M059J (cell line): ENCODE measurements at places on chromosomes 12 and 14.

DNA sequence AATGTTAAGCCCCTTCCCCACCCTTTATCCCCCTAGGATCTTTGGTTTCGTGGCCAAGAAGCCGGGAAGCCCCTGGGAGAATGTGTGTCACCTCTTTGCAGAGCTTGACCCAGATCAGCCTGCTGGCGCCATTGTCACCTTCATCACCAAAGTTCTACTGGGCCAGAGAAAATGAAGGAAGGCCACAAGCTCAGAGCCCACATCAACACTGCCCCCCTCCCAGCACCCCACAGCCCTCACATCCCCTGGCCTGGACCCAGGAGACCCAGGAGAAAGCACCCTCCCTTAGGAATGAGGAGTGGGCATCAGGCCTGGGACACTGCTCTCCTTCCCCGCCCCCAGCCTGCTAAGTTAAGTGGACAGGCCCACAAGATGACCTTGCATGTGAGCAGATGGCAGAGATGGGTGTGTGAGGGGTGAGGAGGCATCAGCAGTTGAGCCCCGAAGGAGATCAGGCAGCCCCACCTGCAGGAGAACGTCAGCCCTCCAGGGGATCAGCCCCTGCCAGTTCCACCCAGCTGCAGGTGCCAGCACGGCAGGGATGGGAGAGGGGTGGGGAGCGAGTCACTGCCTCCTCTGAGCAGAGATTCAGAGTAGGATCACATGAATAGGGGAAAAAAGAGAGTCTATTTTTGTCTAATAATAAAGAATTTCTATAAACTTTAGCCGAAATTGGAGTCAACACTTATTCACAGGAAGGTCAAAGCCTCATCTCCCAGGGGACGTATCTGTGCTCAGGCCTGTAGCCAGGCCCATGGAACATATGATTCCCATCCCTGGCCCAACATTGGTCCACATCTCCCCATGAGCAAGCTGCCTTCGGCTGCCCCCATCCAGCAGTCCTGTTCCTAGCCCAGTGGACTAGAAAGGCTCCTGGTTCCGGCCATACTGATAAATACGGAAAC lies 14.1 kb downstream of the TNS2 start:
- peak; percentile 50 for DNase-seq

DNA sequence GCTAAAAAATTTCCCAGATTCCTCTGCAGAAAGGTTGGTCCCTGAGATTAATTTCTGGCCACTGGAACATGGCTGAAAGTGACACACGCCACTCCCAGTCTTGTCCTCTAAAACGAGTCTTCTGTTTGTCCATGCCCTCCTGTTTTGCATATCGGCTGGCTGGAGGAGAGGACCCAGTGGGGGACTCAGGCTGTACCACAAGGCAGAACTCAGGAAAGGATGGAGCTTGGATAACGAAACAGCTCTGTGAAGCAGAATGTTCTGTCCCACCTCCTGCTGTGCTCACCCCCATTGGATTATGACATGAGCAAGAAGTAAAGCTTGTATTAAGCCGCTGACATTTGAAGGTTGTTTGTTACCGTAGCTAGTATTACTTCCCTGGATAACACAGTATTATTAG lies 856.2 kb downstream of the BCL11B start:
- DNase-seq = no peak

GRCh38 chr12:122161682-122162081 lies 12.3 kb downstream of the IL31 start:
- no peak for DNase-seq

DNA sequence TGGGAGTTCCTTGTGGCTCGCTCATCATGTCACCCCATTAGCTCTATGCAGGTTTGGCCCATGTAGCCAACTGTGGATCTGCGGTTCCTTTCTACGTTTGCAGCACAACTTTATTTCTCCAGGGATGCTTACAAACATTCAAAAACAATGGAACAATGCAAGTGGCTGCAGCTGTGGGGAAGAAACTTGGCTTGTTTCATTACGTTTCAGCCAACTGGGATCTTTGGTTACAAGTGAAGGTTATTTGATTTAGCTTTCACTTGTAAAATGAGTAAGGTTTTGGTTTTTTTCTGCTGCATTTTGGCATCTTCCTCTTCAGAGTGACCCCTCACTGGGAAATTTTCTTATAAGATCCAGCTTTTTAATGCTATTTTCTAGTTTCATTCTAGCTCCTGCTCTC lies 105.9 kb downstream of the PLXNC1 start:
- no peak for DNase-seq

- no peak for DNase-seq
Observed at GRCh38 chr12:106845902-106846301, 71.4 kb downstream of the RIC8B start.

- peak; percentile 72 for DNase-seq
Observed at GRCh38 chr14:67837011-67837624, 17.5 kb downstream of the RAD51B start.

GRCh38 chr12:116201908-116202307 lies 75.6 kb downstream of the MED13L start:
- no peak for DNase-seq

DNA sequence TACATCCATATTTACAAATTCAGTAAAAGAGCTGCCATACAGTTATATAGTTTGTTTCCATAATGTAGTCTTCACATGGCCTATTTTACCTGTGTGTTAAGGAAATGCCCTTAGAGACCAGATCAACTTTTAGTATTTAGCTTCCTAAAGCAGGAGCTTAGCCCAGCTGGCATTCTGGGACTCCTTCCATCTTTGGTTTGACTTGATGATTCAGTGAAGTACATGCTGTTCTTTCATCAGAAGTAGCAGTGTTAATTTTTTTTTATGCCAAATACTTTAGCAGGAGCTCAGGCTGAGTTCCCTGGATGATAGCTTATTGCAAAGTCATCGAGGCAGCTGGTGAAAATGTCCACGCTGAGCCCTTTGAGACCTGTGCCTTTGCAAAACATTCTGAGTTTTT lies 101.0 kb downstream of the FOXG1 start:
- peak; percentile 23 for DNase-seq

DNA sequence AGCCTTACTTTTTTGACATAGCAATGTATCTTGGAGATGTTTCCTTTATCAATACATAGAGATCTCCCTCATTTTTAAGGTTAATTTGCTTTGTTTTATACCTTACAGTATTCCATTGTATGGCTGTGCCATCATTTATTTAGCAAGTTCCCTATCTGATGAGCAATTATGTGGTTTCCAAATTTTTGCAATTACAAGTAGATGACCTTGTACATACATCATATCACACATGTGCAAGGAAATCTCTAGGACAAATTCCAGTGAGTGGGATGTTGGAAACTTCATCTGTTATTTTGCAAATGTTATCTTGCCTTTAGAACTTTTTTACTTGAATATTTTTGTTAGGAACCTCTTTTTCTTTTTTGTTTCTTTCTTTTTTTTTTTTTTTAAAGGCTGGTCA lies 49.7 kb downstream of the DRAM1 start:
- no peak for DNase-seq
